RPMI8226 (cell line): ENCODE measurements at places on chromosomes 7 and 10.

GRCh38 chr10:99938563-99938962 is 71.2 kb downstream of the DNMBP start:
- DNase-seq: no peak

DNA sequence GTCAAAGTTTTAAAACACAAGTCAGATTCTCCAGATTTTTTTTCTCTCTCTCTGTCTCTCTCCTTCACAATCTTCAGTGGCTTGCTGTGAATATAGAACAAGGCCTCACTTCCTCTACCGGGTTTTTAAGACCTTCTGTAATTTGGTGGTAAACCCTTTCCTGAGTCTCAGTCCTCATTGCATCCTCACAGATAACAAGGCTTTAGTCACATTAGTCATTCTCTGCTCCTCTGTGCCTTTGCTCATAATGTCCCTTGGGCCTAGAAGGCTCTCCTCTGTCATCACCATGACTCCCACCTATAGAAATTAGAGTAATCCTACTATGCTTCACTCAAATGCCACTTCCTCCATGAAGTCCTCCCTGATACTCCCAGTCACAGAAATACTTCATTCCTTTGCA is 172.7 kb upstream of the HPS1 start:
- no peak for DNase-seq

DNA sequence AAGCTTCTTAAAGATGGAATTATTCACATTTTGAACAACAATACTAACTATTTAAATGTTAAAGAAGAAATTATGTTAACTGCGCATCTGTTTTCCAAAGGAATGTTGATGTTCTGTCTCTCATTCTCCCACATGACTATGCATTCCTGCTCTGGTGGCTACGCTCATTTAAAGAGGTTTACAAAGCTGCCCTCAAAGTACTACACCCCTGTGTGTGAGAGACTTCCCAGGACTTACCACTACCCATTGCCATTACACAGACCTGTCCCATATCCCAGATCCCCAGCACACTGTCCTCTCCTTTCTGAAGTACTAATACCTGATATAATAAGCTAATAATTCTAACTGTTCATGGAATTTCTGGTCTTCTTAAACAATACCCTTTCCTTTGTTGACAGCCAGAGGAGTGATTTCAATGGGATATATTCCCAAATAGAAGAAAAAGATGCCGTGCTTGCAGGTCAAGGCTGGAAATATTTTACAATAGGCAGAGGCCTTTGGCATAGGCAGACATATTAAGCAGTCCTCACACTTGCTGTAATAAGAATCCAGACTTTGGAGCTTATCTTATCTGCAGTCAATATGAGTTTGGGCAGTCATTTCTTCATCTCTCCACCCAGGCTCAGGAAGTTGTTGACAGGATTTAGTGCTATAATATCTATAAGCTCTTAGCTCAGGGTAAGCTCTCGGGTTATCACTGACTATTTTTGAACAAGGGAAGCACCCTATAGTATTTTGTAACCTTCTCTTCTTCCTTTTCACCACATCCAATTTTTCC is 12.2 kb downstream of the LIPF start:
- DNase-seq: no peak

GRCh38 chr7:106372126-106372525 is 87.3 kb upstream of the NAMPT start:
- DNase-seq: no peak

- DNase-seq: no peak
Observed at GRCh38 chr10:115050375-115051010, 42.7 kb upstream of the ATRNL1 start.

- DNase-seq: no peak
Observed at GRCh38 chr7:116432527-116432916, 67.0 kb upstream of the CAV2 start.

DNA sequence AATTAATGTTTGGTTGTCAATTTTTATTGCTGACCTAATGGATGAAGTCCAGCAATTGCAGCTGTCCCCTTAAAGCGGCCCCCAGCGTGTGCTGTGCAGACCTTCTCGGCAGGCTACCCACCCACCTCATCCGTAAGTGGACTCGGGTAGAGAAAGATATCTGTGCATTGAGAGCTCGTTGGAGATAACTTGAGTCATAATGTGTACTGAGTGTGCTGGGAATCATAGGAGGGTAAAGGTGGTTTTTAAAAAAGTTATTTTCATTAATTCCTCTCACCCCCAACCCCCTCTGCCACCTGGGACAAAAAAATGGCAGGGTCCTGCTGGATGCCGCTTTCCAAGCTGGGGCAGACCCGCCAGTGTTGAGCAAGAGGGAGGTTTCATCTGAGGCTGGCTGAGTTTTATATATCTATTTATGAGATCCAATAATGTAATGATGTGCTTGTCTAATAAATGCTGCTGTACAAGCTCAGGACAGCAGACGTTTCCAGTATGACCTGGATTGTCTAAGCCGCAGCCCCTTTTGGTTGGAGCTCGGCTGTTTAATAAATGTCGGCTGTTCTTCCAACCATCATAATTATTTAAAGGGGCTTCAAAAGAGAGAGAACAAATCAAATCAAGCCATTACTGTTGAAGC is 119.1 kb downstream of the NKX6-2 start:
- DNase-seq: no peak

DNA sequence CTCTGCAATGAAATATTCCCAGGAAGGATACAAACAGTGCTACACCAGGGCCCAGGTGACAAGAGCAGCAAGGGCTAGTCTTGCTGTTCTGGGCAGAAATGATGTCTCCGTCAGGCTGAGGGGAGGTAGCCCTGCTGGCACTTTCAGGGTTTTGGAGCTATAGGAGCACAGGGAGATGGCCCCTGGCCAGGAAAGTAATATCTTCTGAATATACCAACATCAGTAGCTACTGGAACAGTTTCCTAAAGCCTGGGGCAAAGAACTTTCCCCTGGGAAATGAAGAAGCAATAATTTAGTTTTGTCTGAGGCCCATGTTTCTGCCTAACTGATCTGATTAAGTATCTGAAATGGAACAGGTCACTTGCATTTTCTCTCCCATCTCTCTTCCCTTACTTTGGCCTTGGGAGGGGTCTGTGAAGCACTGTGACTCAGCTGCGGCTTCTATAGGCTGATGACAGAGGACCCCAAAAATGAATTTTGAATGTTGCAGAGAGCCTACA is 489.1 kb upstream of the PODXL start:
- DNase-seq: no peak

DNA sequence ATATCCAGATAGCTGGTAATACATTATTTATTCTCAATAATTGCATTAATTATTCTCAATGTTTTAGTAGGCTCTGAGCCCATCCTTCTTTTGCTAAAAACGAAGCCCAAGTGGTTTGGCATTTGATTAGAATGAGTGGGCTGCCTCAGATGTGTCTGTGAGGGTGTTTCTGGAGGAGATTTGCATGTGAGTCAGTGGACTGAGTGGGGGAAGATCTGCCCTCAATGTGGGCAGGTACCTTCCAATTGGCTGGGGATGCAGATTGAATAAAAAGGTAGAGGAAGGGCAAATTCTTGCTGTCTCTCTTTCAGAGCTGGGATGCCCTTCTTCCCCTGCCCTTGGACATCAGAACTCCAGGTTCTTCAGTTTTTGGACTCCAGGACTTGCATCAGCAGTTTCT is 290.6 kb upstream of the SMIM30 start:
- DNase-seq: no peak

DNA sequence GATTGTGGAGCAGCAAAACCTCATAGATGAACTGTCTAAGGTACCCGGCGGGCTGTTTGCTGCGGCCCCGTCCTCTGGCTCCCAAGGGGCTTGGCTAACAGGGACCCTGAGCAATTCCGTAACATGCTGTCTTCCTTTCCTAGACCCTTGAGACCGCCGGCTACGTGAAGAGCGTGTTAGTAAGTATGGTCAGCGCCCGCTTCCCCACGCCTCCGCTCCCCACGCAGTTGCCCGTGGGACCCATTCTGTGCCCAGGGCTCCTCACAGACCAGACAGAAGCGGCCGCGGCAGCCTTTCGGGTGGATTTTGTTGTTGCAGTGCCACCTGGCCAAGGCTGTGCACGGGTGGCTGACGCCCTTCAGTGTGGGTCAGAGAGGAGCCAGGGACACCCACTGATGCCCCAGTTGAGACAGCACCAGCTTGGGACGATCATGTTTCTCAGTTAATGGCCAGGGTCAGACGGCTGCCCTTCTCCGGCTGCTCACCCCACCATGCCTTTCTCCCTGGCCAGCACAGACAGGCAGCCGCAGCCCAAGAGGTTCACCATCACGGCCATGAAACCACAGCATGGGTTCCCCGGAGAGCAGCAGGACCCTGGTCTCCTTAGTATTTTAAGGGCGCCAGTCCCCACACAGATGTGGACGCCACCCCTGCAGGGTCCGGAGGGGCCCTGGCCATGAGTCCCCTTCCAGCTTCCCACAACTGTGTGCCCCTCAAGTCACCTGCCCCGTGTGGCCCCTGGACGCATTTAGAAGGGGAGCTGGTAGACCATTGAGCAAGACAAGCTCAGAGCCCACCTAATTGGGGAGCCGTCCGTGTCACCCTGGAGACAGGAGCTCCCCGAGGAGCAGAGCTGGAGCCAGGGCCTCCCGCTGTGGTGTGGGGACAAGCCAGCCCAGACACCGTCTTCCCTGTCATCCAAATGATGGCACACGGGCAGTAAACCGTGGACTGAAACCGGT is 49.4 kb upstream of the DPYSL4 start:
- DNase-seq: no peak

DNA sequence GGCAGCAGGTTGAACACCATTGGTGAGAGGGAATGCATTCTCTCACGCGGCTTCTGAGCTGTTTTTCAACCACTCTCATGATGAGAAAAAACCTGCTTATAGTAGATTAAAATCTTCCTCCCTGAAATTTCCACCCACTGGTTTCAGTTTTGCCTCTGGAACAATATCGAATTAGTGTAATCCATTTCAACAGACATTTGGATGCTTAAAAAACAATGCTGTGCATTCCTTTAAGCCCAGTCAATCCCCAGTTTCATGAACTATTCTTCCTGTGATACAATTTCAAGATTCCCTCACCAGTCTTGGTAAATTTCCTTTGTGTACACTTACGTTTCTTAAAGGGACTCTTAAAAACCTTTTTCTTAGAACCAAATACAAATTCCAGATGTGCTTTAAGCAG is 89.6 kb downstream of the ITIH5 start:
- DNase-seq: no peak

GRCh38 chr10:95616446-95616845 is 40.1 kb downstream of the ALDH18A1 start:
- DNase-seq: no peak

GRCh38 chr7:83415840-83416239 is 233.1 kb downstream of the SEMA3E start:
- no peak for DNase-seq

GRCh38 chr7:102404005-102404861 is 8.1 kb downstream of the PRKRIP1 start:
- peak; percentile 81 for DNase-seq

DNA sequence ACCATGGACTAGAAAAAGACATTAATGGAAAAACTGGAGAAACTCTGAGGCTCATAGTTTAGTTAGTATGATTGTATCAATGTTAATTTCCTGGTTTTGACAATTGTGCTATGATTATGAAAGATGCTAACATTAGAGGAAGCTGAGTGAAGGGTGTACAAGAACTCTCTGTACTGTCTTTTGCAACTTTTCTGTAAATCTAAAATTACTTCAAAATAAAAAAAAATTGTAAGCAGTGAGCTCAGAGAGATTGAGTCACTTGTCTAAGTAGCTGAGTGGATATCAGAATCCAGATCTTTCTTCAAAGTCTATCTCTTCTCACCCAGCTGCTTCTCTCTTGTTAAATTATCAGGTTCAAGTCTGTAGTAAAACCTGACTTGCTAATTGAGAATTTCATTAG is 181.1 kb downstream of the PLCE1 start:
- DNase-seq: no peak

GRCh38 chr10:119981826-119982225 is 89.3 kb downstream of the SEC23IP start:
- no peak for DNase-seq

- no peak for DNase-seq
Observed at GRCh38 chr7:51249187-51249945, 67.2 kb downstream of the COBL start.

DNA sequence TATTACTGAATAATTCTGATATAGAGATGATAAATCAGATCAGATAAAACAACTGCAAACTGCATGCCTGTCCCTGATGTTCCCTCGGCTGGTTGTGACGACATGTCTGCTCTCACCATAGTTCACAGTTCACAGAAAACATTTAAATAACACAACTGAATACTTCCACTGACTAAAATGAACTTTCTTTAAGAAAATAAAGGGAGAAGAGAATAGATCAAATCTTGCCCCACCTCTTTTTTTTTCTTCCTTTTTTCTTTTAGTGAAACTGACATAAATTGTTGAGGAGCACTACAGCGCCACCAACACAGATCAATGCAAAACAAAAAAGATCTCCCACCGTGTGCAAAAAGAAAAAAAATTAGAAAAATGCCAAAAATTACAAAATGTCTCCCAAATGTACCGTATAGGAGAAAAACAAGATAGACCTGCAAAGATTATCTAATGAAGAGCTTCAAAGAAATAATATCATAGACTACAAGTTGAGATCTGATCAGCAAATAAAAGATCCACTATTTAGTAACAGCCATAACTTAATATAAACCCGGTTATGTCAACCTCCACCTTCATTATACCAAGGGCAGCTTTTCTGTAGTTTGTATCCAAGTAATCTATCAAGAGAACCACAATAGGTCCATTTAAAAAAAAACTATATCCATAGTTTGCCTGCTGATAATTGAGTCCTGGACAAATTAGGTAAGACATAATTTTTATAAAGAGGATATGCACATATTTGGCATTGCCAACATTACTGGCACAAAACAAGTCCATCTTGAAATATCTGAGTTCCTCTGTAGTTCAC is 30.7 kb upstream of the EPC1 start:
- DNase-seq: peak; percentile 46

DNA sequence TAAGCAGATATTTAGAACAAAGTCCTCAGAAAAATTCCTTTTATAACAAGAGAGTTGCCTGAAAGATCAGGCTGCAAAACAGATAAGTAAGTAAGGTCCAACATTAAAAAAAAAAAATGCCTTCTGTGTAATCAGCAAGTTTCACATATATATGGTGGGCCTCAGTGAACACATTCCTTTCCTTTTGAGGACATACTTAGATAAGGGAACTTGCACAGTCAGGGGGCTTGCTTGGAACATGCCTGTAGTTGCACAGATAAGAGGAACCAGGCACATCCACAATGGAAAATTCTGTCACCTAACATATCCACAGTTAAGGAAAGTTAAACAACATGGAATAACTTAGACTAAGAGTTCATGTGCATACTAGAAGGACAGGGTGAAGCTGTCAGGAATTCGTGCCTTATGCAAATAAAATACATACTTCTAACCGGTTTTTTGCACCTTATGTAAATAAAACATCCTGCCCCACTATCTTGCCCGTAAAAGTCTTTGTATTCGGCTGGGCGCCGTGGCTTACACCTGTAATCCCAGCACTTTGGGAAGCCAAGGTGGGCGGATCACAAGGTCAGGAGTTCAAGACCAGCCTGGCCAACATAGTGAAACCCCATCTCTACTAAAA is 257.3 kb downstream of the ZNF33B start:
- no peak for DNase-seq

- no peak for DNase-seq
Observed at GRCh38 chr10:25294032-25294926, 119.5 kb downstream of the GPR158 start.
